ENCODE measurements at places on chromosomes 3 and 15.

GRCh38 chr3:190644766-190645165 lies 130.9 kb downstream of the IL1RAP start:
- no peak for DNase-seq

DNA sequence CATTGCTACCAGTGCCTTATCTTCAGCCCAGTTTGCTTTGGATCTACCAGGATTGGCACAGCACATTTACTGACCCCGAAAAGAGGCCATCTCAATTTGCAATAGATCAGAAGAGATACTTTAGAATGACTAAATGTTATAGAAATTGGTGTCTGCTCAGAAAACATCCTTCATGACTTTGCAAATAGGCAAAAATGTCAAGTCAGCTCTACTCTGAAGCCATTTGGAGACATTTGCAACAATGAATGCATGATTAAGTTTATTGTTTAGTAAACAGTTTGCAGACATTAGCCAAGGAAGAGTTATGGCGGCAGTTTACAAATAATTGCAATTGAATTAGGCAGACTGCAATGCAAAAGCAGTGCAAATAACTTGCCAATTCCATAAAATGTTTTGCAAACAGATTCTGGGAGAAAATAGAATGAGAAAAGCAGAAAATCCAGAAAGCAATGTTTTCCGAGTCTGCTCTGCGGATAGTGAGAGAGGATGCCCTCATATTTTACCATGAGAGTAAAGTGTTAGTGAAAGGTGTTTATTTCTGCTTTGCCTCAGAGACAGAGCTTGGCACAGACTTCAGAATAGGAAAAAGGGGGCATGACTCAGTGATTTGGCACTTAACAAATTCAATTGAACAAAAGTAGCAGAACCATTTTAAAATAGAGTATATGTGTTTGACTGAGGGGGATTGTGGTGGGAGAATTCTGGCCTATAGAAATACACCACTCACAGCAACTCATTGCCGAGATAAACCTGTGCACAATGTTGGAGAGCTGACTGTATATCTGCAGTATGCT lies 334.9 kb upstream of the NR2F2 start:
- peak; percentile 66 for DNase-seq

- DNase-seq = peak; percentile 77
Observed at GRCh38 chr3:2420919-2421318, 322.3 kb downstream of the CNTN4 start.

- DNase-seq = peak; percentile 32
Observed at GRCh38 chr3:158471639-158472294, 99.2 kb upstream of the MLF1 start.

- peak; percentile 43 for DNase-seq
Observed at GRCh38 chr3:96813134-96813819, 1.1 kb upstream of the EPHA6 start.

DNA sequence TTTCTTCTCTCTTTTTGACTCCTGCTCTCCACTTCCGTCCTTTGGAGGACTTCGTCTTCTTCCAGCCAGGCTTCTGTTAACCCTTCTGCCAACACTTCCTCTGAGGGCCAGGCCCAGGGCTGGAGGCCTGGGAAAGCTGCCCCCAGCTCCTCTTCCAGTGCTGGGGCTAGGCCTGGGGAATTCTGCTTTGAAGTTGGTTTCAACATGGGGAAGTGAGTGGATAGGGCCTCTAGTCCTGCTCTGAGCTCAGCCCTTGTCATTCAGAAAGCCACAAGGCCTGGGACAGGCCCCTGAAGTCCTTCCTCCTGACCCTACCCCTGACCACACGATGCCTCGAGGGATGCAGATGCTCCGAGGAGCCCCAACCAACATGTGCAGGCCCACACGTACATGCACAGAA lies 53.9 kb upstream of the HERC1 start:
- no peak for DNase-seq

DNA sequence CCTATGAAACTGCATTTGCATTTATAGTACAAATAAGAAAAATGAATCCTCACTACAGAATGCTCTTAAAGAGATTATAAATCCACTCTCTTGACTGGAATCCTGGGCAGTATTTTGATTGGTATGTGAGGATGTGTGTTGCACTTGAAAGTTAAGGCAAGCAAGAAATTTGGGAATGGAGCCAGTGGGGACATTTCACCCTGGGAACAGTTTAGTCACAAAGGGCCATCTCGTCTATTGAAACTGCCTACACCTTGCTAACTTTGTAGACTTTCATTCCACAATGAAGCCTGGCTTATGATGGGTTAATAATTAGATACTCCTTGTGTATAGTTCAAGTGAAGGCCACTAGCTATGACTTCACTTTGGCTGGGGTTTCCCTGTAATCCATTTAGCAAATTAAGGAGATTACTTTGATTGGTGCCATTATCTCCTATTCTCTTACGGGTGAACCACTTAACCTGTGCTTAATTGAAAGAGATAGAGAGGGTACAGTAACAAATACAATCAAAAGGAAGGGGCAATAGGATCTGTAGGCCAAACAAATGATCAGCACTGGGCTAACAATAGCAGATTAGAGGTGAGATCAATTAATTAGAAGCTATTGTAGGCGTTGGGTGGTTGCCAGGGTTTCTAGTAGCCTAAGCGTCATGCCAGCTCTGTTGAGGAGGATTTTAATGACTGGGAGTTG lies 146.9 kb upstream of the RARB start:
- DNase-seq = no peak

GRCh38 chr3:126927846-126928245 lies 55.1 kb upstream of the PLXNA1 start:
- no peak for DNase-seq

DNA sequence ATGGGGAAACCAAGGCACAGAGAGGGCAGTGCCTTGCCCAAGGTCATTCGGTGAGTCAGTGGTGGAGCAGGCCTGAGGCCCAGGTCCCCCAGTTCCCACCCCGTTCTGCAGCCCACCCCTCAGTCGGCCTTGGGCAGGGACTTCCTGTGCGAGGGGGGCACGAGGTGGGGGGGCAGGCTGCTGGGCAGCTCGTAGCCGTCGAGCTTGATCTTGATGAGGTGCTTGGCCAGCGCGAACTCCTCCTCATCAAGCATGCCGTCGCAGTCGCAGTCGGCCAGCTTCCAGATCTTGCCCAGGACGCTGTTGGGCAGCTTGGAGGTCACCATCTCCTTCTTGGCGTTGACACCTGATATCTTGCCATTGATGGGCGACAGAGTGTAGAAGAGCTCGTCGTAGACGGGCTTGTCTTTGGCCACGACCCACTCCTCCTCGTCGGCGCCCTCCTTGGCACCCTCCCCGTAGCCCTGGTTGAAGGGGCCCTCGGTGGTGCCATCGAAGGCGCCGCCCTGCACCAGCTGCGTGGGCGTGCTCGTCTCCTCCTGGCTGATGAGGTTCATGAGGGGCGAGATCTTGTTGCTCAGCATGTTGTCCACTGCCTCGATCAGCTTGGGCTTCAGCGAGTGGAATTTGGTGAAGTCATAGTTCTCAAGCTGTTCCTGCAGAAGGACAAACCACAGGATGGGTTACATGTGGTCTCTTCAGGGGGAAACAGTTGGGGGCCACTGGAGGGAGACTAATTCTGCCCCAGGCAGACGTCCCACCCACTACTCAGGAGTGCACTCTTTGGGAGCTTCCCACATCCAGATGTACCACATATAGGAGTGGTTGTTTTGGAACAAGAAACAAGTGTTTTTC lies 6.9 kb upstream of the SPTBN5 start:
- DNase-seq = no peak

DNA sequence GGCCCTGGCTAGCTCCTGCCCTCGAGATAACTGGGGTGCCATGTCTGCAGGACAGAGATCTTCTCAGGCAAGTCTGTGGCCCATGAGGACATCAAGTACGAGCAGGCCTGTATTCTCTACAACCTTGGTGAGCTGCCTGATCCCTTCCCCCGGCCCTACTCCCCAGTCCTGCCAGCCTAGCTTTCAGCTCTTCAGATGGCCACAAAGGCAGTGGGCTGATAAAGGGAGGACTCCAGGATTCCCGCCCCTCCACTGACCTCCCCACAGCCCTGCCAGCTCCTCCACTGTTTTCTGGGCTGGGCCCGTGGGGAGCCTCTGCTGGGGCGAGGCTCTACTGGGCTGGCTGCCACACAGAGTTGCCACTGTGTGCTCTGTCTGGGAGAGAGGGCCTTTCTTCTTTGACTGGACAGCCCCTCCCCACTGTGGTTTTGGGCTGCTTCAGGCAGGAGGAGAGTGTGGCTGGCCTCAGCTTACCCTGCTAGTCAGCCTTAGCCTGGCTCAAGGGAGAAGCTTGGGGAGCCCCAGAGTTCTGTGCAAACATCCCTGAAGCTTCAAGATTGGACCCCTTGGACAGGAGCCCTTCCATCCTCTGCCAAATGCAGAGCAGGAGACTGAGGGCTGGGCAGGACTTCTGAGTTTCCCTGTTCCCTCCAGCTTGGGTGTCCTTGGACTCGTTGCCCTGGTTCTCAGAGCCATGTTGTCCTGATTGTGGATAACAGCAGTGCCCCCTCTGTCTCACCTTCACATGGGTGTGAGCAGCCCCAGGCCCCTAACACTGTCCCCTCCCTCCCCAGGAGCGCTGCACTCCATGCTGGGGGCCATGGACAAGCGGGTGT lies 24.4 kb downstream of the PTPN23 start:
- DNase-seq = peak; percentile 12

DNA sequence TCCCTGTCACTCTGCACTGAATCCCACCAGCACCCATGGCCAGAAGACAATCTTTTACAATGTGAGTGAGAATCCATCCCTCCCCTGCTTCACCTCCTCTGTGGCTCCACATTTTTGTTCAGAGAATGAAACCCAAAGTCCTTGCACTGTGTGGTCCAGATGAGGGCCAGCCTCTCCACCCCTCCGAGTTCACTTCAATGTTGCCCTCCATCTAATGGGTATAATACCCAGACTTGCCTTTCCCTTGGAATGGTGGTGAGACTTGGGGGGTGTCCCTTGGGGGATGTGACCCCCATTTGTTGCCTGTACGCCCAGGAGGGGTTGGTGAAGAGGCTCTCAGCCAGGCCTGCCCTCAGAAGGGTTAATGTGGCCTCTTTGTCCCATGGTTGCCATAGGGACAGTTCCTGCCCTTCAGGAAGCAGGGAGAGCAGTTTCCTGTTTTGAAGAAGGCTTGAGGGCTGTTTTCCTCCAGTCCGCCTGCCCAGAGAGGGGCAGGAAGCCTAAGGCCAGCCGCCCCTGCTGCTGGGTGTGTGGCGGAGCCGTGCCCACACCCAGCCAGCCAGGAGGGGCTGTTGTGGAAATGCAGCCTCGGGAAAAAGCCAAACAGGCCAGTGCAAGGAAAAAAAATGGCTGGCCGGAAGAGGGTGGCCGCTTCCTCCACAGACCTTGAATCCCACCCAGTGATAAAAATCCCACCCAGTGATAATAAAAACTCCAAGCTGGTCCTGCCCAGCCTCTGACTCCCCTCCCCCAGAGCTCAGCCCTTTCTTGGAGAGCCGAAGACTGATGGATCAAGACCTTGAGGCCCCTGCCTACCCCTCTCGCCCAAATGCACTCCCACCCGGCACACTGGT lies 14.6 kb upstream of the FGD5 start:
- DNase-seq = no peak

- DNase-seq = no peak
Observed at GRCh38 chr3:179020112-179020511, 51.5 kb downstream of the ZMAT3 start.

DNA sequence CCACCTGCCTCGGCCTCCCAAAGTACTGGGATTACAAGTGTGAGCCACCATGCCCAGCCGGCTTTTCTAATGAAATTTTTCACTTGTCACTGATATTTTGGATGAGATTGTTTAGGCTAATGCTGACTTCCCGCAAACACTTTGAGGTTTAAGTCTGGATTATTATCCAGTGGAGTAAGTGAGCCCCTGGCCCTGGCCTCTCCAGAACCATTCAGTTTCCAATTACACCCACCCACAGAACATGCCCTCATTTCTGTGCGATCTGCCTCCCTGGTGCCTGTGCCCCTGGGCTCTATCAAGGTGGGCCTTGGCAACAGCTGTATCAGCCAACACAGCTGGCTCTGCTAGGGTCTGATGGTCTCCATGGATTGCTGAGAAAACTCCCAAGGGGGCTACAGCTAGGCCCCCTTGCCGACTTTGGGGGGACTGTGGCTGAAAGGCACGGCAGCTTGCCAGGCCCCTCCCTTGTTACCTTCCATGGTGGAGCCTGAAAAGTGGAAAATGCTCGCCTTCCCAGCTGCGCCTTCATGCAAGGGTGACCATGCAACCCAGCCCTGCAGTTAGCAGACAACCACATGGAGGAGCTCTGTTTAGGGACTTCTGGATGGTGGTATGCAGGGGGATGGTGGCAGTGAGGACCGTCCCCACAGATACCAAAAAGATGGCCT lies 288.9 kb downstream of the FAM43A start:
- no peak for DNase-seq

GRCh38 chr3:53536282-53536681 lies 41.9 kb downstream of the CACNA1D start:
- DNase-seq = no peak

GRCh38 chr15:40477642-40478327 lies 7.0 kb downstream of the CHST14 start:
- no peak for DNase-seq

DNA sequence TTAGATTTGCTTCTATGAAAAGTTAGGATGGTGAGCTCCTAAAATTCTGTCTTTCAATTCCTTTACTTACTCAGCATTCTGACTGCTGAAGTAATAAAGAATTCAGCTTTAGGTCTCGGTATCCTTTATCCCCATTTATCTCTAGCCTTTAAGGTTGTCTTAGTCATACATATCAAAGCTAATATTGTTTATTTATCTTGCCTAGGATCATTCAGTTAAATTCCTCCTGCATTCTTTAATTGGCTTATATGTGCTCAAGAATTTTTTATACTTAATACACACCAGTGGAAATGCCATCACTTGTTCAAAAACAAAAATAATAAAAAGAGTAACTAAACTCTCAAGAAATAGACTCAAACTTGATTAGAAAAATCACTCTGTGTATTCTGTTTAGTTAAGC lies 507.0 kb downstream of the ZPLD1 start:
- no peak for DNase-seq

DNA sequence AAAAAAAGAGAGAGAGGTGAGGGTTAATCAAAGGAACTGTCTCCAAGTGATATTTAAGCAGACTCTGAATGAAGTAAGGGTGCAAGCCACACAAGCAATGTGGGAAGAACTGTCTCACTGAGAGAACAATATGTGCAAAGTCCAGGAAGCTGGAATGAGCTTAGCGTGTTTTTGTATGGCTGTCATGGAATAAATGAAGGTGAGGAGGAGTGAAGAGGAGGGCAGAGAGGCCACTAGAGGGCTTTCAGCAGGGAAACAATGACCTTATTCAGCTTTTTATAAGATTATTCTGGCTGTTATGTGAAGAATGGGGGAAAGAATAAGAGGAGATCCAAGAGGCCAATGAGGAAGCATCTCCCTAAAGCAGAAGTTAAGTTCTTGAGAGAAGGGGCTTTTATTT lies 86.9 kb upstream of the COL8A1 start:
- no peak for DNase-seq

- DNase-seq = peak; percentile 77
Observed at GRCh38 chr15:75758071-75758872, 45.6 kb upstream of the CSPG4 start.

GRCh38 chr3:37029111-37029510 lies 35.8 kb downstream of the MLH1 start:
- DNase-seq = no peak

DNA sequence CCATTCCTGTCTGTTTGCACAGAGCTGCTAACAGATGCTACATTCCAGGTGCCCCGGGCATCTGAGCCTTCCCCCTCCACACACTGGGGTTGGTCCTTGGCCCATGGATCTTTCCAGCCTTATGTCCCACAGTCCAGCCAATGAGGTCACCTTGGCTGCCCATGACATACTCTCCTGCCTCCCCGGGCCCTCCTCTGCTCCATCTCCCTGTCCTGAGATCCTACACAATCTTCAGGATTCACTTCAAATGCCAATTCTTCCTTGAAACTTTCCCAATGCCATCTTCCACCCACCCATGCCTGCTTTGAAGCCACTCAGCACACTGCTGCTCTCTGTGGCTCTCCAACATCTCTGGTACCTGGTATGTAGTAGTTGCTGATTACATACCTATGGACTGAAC lies 4.3 kb downstream of the CHRNA3 start:
- no peak for DNase-seq
